ENCODE measurements at places on chromosomes 4 and X.

- no peak for DNase-seq
Measured at GRCh38 chrX:43717161-43717560, 61.1 kb downstream of the MAOA start.

GRCh38 chr4:1201851-1202525, 29.6 kb upstream of the SPON2 start:
- DNase-seq: peak; percentile 51

- no peak for DNase-seq
Measured at GRCh38 chrX:13750812-13751211, 16.3 kb downstream of the OFD1 start.

DNA sequence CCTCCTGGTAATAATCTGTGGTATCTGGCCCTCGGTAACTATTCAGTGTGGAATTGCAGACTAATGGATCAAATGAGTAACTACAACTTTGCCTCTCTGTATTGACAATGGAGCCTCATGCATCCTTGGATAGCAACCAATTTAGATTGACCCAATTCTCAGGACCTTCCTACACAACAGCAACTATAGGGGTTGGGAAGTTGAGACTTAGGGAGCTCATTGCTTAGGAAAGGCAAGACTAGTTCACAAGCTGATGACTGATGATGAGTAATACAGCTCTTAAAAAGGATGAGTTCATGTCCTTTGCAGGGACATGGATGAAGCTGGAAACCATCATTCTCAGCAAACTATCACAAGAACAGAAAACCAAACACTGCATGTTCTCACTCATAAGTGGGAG, 47.5 kb upstream of the KLHL13 start:
- no peak for DNase-seq

DNA sequence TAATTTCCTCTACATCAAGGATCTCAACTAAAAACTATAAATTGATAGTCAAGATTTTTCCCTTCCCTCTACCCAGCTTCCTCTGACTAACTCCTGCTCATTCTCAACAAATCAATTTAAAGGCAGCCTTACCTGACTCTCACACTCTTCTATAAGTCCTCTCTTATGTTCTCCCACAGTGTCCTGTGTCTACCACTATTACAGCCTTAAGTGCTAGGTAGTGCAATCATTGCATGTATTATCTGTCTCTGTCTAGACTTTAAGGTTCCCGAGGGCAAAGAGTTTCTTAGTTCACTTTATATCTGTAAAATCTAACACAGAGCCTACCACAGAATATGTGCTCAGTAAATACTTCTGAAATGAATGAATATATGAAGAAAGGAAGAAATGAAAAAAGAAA, 123.7 kb downstream of the BTC start:
- DNase-seq: no peak

DNA sequence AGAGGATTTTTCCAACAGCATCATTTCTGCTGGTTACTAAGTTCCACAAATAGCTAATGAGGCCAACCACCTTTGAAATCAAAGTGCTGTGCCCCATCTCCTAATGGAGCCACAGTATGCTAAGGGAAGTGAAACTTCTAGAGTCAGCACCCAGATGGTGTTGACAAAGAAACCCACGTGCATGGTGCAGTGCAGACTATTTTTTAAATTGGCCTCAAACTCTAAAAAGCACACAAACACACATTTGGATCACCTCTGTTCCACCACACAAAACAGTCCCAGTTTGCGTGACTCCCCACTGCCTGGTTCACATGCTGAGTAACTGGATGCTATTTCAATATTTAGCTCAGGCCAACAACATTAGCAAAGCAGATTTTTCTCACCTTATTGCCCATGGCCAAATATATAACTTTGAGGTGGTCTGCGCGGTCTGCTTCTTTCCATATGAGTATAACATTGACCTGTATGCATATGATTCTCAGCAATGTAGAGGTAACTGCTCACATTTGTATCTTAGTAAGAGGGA, 69.9 kb downstream of the AMELX start:
- DNase-seq: no peak

GRCh38 chr4:39312816-39313215, 53.3 kb downstream of the RFC1 start:
- DNase-seq: no peak

GRCh38 chr4:7159923-7160322, 32.4 kb upstream of the SORCS2 start:
- DNase-seq: no peak

DNA sequence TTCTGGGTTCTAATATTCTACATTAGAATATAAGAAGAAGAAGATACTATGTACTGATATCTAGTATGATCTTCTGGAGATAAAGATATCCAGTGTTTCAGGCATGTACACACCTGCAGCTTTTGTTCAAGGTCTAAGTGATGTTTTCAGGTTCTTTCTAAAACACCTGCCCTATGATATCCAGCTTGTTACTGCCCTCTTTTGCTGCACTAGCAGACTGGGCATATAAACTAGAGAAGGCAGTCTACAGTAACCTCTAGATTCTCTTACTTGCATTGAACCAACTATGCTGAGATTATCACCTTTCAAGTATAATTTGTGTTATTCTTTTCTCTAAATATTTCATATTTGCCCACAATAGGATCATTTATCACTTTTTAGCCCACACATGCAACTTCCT, 1.9 kb upstream of the FRYL start:
- DNase-seq: no peak

GRCh38 chr4:101711590-101712260, 78.8 kb upstream of the BANK1 start:
- no peak for DNase-seq

- DNase-seq: no peak
Measured at GRCh38 chr4:4721636-4722035, 137.8 kb upstream of the MSX1 start.

DNA sequence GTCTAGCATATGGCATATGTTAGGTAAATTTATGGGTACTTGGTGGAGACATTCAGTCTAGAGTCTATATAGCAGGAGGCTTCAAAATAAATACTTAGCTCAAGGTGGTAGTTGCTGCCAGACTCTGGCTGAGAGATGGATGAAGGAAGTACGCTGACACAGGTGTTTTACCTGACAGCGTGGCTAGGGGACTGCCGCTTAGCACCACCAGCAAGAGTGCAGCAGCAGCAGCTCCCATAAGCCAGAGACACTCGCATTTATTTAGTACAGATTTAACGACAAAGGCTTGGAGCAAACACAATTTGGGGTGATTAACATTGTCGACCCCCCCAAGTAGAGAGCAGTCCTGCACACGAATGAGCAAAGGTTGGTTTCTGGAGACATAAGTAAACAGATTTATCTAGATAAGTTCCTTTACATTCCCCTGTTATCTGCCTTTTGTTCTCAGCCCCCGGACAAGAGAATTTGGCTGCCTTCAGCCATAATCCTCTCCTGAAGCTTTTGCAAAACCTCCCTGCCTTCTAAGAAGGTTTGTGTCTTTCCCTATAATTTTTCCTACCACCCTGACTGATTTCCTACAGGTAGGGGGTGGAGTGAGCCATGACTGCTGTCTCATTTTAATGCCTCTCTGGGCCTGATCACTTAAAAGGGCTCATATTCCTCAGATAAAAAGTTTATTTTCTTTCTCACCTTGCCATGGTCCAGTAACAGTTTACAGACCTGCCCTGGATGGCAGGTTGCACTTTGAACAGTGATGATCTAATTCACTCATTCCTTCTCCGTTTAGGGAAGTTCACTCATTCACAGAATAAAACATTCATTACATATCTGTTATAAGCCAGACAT, 64.6 kb downstream of the RHOH start:
- no peak for DNase-seq

DNA sequence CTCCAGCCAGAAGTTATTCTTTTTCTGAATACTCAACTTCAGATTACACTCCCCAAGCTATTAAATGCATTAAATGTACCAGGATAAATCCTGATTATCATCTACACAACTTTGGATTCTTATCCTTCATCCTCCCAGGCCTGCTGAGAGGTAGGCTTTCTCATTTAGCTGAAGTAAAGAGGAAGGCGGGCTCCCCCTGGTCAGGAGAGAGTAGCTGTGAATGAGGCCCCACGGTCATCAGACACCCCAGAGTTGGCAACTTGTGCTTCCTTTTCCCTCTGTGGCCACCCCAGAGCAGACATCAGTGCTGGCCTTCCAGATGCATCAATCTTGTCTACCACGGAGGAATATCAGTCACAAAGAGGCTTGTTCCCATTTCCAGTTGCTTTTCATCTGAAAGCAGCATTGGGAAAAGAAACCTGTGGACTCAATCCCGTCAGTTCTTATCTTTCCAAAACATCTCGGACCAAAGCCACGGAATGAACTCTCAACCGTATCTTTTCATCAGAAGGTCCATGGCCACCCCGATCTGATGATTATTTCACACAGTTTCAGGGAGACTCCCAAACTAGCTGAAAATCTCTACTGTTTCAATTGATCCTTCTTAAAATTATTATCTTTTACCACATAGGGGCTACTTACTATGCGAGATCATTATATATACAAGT, 79.2 kb downstream of the FBXO8 start:
- DNase-seq: no peak
